NCI-H1105 treated with DMSO at 0.1 percent for 48 hours (cell line): ENCODE measurements at places on chromosomes 4 and X.
A peak's percentile ranks its signal among the peaks of the same experiment; 100 is the strongest.

GRCh38 chrX:69021141-69021960, 143.9 kb downstream of the PJA1 start:
- no peak for DNase-seq

DNA sequence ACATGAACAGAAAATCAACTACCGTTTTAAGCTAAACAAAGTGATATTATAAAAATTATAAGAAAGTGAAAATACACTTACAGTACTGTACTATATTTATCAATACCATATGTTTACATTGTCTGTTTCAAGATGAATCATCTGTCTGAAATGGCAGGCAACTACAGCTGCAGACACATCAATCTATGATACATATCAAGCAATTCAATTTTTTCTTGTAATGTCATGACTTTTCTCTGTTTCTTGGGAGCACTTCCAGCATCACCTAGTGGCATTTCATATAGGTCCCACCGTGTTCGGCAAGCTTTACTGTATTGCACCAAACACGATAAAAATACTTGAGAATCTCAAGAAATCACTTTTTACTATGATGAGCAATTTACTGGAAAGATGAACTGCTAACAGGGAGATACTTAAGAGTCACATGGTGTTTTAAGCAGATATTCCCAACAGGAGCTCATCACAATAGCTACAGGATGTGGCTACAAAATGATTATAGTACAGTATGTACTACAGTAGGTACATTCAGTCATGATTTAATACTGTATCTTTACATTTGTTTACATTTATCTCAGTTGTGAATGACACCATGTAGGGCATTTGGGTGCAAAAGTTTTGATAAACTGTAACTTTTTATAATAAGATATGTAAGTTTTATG, 207.4 kb downstream of the ADAM29 start:
- no peak for DNase-seq

DNA sequence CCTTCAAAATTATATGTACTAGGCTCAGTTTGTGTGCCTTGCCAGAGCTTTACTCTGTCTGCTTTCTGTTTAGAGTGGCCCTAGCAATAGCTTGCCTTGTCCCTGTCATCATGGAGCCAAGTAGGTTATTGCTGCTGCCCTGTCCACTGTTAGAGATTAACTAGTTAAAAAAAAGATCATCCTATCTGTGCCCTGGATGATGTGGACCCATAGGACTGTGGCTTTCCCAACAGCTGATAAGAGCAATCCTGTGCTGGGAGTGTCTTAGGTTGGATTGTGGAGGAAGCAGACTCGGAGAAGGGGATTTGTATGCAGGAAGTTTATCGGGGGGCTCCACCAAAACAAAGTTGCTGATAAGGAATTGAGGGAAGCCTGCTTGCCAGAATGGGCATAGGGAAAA, 23.8 kb downstream of the PPP1R2C start:
- DNase-seq: no peak

DNA sequence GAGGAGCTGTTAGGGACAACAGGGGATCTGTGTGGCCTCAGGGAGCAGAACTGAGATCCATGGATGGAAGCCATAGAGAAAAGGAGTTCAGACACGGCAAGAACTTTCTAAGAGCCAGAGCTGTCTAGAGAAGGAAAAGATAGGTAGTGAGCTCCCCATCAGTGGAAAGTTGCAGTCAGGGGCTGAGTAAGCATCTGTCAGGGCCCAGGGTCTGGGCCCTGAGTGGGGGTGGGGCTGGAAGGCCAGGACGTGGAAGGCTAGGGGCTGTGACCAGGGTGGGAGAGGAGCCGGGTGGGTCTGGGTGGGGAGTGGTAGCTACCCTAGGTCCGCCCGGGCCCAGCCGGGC, 324 bp upstream of the MSN start:
- no peak for DNase-seq

GRCh38 chr4:130092187-130093015, 996.4 kb downstream of the C4orf33 start:
- no peak for DNase-seq

DNA sequence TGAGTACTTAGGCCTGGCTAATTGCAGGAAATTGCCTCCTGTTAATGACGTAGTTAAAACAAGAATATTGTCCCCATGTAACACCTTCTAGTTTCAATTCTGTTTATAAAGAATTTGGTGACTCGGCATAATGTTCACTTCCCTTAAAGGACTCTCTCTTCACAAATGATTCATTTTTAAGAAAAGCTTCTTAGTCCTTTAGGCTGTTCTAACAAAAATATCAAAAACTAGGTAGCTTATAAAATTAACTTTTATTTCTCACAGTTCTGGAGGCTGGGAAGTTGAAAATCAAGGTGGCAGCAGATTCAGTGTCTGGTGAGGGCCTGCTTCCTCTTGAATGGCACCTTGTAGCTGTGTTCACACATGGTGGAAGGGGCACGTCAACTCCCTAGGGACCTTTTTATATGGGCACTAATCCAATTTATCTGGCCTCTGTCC, 23.8 kb downstream of the COL25A1 start:
- DNase-seq: no peak

DNA sequence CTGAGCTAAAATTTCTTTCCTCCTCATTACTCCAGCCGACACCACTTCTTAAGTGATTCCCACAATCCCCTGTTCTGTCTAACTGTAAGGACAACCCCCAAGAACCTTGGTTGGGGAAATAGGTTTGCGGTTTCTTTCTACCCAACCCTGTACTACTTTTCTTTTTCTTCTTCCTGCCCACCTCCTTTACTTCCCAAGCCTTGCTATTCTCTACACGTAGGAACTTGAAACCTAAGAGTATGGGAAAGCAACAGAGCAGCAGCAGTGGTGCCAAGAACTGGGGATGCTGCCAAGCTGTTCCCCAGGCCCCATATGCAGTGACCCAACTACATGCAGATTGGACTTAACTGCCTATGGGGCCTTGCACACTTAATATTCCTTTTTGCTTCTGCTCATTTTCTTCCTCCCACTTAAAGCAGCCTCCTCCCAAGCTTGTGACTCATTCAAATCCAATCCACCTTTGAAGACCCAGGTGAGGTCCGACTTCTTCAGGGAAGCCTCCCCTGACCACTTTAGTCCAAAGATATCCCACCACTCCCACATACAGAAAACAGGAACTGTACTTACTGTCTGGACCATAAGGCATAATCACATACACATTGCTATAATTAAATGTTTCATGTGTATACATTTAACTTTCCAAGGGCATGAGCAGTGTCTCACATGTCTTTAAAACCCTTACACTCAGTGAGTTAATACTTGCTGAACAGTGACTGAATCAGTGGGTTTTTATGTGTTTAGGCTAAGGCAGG, 1.7 kb downstream of the FAM120C start:
- no peak for DNase-seq

- no peak for DNase-seq
Measured at GRCh38 chr4:189445613-189446012, 495.1 kb upstream of the FRG1 start.

DNA sequence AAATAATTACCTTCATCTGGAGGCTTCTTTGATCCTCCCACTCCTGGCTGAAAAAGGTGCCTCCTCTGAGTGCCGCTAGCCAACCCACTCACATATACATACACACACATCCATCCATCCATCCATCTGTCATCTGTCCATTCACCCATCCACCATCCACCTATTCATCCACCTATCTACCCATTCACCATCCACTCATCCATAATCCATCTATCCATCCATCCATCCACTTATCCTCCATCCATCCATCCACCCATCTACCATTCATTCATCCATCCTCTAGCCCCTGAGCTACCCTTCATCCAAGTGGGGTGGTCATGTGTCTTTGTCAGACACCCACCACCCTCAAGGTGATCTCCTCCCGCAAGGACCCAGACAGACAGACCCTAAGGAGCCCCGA, 181.5 kb upstream of the PSAPL1 start:
- DNase-seq: no peak

DNA sequence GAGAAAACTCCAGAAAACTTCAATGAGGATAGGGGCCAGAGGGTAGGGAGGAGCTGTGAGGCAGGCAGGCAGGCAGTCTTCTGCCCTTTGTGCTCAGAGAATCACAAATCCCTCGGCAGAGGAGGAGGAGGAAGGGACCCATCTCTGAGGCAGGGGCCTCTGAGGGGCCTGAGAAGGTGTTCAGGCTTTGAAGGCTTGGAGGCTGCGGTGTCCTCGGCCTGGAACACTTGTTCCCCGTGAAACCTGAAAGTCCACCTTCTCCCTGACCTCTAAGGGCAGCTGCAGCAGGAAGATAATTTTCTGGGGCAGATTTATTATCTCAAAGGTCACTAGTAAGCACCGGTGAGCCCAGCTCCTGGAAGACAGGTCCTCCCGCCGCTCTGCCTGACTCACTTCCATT, 200.3 kb upstream of the BCOR start:
- DNase-seq: no peak

- peak; percentile 61 for DNase-seq
Measured at GRCh38 chrX:111445485-111445884, 33.5 kb upstream of the DCX start.

DNA sequence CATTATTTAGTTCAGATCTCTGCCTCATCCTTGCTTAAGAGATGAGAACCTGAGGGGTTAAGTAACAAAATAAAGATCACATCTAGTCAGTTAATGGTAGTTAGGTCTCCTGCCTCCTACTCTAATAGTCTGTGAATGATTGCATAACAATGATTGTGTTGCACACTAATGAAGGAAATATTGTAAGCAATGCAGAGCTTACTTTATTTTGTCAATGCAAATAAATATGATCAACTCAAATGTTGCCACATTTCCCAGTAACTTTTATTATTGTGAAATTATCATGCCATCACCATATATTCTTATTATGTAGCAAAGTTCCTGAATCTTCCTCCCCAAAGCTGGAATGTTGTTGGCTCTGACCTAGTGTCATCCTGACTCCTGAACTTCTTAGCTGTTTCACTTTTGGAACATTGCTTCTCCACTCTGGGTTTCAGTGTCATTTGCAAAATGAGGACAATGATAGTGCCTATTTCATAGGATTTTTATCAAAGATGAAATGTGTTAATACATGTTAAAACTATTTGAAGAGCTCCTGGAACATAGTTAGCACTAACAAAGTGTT, 17.0 kb upstream of the GABRA4 start:
- DNase-seq: no peak

GRCh38 chr4:188854436-188854835, 715.2 kb downstream of the TRIML1 start:
- no peak for DNase-seq

GRCh38 chr4:38609614-38610013, 54.4 kb upstream of the KLF3 start:
- no peak for DNase-seq

GRCh38 chr4:165299399-165300060, 27.9 kb upstream of the MSMO1 start:
- no peak for DNase-seq

GRCh38 chr4:67869580-67870190, 14.1 kb downstream of the TMPRSS11D start:
- DNase-seq: no peak

DNA sequence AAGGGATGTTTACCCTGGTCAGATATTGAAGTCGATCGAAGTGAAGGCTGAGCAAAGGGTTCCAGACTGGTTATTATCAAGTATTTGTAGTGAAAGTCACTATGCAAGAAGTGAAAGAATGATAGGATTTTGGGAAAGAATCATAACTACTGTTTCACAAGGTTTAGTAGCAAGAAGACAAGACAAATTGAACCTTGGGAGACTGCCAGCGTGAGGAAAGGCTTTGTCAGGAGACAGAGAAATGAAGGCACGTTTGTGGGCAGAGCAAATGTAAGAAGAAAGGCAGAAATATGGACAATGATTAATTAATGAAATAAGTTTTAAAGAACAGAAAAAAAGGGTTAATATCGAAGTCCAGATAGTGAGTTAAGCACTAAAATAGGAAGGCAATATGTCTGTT, 456.8 kb downstream of the TRIML1 start:
- DNase-seq: no peak

- no peak for DNase-seq
Measured at GRCh38 chr4:83009529-83009928, 1.1 kb downstream of the LIN54 start.

GRCh38 chrX:20663336-20663735, 396.6 kb upstream of the RPS6KA3 start:
- no peak for DNase-seq

GRCh38 chr4:95107004-95107403, 349.2 kb downstream of the BMPR1B start:
- no peak for DNase-seq

DNA sequence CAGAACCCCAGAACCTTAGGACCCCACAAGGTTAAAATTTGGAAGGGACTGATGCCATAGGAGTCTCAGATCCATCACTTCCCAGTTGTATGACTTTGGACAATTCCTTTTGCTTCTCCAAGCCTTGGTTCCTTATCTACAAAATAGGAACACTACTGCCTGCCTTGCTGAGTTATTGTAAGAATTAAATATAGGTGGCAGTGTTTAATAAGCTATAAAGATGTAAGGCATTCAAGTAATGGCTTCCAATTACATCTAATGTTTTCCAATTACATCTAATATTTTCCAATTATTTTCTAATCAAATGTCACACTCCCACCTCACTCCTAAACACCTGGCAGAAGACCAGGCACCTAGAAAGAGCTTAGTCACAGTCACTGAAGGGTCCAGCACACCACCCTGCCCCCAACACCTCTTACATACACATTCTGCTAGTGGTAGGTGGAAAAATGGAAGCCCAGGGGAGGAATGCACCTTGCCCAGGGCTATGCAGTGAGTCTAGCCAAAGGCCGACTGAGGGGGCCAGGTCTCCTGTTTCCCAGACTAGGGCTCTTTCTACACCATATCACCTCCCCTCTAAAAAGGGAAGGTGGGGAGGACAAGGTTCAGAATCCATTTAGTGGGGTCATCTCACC, 24.5 kb upstream of the KDM5C start:
- no peak for DNase-seq

GRCh38 chr4:74878323-74878722, 54.6 kb upstream of the PARM1 start:
- DNase-seq: no peak

- no peak for DNase-seq
Measured at GRCh38 chr4:66071911-66072310, 401.6 kb upstream of the EPHA5 start.

DNA sequence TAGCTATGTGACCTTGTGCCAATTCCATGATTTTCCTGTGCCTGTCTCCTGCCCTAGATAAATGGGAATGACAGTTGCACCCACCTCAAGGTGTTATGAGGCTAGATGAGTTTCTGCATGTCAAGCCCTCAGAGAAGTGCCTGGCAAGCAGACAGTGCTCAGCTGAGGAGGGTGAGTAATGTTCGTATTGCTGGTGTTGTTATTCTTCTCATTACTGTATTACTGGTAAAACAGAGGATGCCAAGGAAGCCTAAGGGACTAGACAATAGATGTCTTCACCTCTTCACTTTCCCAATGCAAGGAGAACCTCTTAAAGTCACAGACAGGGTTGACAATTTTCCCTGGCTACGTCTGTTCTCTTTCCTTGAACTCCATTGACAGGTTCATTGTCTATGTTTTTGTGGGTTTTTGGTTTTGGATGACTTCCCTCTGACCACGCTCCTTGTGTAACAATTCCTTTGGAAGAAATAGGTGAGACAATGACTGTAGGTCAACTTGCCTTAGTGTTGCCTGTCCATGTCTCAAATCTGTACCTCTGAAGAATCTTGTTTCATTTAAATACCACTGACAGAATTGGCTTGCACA, 19.2 kb downstream of the ETDC start:
- DNase-seq: no peak

GRCh38 chrX:10099411-10099810, 57.4 kb upstream of the CLCN4 start:
- DNase-seq: no peak
